ENCODE measurements at places on chromosomes 2 and 18.

GRCh38 chr2:225017713-225018112 is 24.6 kb downstream of the DOCK10 start:
- no peak for DNase-seq

- DNase-seq = no peak
Measured at GRCh38 chr2:189614585-189614984, 34.0 kb upstream of the SLC40A1 start.

GRCh38 chr2:215797676-215798075 is 215.7 kb downstream of the MREG start:
- no peak for DNase-seq

DNA sequence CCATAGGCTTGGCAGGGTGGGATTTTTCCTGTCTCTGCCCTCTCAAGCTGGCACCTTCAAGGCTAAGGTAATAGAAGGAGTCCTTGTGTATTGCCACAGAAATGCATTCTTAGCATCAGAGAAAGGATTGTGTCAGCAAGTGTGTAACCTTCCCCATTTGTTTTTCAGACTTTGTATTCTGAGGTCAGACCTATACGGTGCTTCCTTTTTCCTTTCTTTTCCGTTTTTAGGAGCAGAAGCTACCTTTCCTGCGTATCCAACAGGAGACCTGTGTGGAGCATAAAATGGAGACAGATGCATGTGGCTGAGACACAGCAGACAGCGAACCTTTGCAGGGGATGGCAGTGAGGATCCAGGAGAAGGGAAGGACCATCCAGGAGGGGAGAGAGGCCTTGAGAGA is 46.6 kb downstream of the ARL5A start:
- DNase-seq = no peak

DNA sequence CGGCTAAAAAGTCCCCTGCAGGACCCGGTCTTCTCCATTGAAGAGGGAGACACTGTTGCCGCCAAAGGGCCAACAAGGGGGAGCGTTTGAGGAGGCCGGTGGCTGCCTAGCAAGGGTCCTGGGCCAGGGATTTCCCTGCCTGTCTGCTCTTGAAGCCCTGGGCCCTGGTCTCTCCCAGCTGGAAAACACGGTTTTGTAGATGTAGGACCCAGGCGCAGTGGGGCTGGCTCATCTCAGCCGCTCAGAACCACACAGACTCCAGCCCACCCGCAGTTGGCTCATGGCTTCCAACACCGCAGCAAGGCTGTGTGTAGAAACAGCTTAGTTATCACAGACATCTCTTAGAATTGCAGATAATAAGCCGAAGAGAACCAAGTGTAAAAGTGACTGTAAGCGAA is 57.1 kb upstream of the TWIST2 start:
- DNase-seq = no peak

GRCh38 chr2:241844066-241844728 is 14.5 kb downstream of the PDCD1 start:
- DNase-seq = peak; percentile 79

GRCh38 chr2:12170121-12170520 is 423.7 kb downstream of the LPIN1 start:
- DNase-seq = no peak

DNA sequence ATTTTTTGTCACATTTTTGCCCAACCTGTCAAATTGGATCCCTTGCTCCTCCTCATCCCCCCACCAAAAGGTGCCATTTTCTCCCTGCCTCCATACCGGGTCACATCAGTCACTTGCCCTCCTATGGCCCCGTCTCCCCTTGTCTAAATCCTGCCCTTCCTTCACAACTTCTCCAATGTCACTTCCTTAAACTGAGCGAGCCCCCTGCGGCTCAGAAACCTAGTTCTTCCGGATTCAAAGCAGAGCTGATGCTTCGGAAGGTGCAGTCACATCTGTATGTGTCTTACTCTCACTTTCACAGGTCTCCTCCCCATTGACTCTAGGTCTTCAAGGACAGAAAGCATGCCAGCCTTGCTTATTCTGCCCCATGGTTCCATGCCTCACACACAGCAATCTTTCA is 22.1 kb downstream of the TNP1 start:
- no peak for DNase-seq

DNA sequence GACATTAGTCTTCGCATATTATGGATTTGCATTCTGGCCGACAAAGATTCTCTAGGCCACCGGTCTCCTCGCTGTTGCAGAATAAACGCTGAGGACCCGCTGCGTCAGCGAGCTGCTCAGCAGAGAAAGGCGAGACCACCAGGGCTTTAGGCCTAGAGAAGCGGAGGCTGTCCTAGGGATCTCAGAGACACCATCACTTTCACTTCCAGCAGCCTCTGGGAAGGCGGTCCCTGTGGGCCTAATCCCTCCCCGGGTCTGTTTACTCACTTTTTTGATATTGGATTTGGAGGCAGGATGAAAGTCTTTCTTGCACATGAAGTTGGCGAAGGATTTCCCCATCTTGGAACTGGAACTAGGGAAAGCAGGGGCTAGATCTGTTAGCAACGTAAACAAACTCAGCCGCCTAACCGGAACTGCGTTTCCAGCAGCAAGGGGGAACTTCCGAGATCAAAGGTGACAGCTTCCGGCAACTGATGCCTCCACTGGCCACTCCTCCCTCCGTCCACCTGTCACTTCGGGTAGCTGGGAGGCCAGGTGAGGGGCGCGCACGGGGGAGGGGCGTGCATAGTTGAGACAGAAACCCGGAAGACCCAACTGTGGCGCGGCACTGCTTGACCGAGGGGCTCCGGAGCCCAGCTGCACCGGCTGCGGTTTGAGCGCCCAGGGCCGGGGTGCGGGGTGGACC is at the start of gene SCRN3:
TSS of gene SCRN3 (plus strand) at position 447 of the 685 bp plus-strand sequence. CDS start 2,554 bp downstream, outside the sequence.
- DNase-seq = peak; percentile 86

DNA sequence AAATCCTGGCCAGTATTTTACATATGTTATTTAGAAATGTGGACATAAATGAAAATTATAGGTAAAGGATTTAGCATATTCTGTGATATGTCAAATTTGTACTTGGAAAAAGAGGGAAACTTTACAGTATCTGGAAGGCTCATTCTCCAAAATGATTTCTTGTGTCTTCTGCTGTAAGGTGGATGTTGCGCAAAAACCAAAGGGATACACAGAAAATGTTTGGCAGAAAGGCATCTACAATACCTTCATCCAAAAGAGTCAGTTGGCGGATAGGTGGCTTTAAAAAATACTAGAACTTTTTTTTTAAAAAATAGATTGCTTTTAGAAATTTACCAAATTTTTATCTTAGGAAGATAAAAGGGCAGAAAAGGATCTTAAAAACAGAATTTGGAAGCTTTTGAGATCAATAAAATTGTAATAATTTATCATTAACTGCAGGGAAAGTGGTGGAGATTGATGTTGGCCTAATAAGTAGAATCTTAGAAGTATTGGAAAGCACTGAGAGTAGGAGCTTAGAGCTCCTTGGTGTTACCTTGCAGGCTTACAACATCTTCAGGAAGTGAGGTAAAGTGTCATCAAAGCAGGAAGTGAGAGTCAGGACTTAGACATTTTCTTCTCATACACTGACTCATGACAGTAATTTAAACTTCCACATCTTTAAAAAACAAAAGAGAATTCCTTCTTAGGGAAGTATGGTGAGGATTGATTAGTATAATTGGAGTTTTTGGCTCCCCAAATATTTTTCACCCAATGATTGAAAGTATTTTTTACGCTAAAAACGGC is 2.1 kb downstream of the NABP1 start:
- DNase-seq = peak; percentile 75

- no peak for DNase-seq
Measured at GRCh38 chr2:151952691-151953456, 124.7 kb upstream of the ARL5A start.

- no peak for DNase-seq
Measured at GRCh38 chr2:73610111-73610510, 32.1 kb downstream of the NAT8 start.

GRCh38 chr2:130390460-130391057 is 34.7 kb downstream of the PTPN18 start:
- DNase-seq = no peak

DNA sequence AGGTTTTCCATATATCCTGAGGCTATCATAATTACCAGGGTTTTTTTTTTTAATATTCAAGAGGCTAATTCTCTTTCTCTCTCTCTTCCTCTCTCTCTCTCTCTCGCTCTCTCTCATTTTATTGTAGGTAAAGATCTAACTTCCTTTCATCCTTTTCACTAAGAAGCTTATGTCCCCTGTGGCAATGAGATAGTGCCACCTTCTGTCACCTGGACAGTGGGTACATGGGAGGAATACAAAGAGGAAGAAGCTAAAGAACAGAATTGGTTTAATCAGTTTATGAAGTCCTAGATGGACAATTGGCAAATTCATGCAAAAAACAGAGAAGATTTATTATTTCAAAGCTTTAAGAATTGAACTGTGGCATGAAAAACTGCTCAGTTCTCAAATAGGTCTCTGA is 1582.3 kb upstream of the TMEFF2 start:
- no peak for DNase-seq

- DNase-seq = no peak
Measured at GRCh38 chr2:217784996-217785543, 217.7 kb downstream of the TNS1 start.

DNA sequence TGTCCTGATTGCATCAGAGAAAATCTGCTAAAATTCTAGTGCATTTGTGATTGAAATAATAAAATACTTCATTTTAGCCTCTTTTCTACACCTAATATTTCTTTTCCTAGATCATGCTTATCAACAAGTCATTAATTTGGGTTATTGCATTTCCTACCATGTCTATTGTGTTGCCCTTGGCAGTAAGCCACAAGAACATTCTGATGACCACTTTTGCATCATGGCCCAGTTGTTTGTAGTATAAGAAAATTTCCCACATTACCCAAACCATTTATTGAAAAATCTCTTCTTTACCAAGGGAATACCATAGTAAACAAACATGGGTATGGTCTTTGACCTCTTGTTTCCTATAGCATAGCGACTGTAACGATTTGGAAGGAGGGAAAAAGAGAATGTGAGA is 76.3 kb downstream of the R3HDM1 start:
- DNase-seq = no peak

GRCh38 chr2:126943612-126944348 is 45.1 kb downstream of the TEX51 start:
- DNase-seq = no peak

DNA sequence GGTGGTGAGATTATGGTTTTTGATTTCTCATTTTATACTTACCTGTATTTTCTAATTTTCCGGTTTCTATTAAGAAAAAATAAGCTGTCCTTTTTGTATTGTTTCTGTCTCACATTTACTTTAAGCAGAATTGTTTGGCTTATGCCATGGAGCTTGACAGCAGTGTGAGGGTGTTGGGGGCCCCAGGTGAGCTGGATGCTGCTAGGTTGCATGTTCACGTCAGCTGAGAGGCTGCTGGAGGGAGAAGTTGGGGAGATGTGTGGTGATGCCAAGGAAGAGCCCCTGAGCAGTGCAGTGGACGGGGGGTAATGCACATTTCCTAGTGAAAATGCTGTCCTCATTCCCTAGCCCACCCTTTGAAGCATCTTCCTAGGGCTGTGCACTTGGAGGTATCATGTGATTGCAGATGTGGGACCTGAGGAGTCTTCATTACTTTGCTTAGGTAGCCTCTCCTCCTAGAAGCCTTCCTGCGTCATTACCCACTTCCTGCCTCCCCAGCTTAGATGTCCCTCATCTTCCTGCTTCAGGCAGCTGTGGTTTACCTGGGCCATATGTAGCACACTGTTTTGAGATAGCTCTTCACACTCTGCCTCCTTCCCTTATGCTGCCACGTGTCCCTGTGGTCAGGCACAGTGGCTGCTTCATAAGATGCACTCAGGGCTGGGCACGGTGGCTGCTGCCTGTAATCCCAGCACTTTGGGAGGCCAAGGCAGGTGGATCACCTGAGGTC is 16.2 kb downstream of the ATG16L1 start:
- peak; percentile 90 for DNase-seq

DNA sequence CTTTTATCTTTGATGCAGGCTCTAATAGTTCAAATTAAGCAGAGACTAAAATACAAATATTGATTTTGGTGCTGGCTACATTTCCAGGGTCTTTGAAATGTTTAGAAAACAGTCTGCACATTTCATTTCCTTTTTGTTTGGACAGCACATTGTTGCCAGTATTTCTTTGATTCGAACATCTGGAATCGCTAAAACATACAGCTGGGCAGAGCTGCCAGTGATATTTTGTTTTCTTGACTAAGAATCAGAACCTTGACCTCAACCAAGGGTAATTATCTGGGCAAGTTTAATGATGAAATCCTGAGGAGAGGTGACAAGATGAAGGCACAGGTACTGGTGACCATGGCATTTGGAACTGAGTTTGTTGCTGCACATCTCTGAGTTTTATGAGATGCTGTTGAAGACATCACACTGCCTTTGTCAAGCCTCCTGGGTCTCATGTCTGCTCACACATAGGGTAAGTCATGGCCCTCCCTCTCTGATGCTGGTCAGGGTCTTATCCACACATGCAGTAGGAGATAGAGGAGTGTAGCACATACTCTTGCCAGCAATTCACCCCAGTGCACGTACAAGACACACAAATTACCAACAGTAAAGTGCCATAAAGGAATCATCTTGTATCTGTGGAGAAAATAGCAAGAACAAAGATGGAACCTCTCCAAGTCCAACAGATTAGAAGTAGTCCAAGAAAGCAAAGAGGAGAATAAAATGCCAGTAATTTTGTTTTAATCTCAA is 391.9 kb downstream of the RND3 start:
- DNase-seq = no peak

GRCh38 chr18:76441002-76441667 is 53.9 kb downstream of the ZNF516 start:
- DNase-seq = no peak

GRCh38 chr2:37085731-37086147 is 1.4 kb downstream of the GPATCH11 start:
- DNase-seq = no peak

GRCh38 chr18:74558096-74558495 is 23.8 kb downstream of the CNDP1 start:
- DNase-seq = no peak

DNA sequence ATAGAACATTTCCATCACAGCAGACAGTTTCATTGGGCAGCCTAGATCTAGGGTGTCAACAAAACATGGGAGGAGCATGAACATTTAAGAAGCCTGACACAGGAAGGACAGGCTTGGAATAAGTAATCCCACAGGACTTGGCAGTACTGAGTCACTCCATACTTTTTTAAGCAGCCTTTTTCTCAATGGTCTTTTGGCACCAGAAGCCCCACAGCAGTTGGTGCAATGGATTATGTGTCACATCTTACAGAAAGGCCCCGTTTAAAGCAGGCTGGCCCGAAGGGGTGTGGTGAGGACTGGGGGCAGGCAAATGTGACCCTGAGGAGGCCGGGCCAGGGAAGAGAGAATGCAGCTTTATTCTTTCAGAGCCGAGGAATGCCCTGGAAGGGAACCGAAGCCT is 26.6 kb downstream of the SPTBN1 start:
- DNase-seq = no peak

GRCh38 chr2:213306316-213306942 is 22.2 kb downstream of the SPAG16 start:
- no peak for DNase-seq

DNA sequence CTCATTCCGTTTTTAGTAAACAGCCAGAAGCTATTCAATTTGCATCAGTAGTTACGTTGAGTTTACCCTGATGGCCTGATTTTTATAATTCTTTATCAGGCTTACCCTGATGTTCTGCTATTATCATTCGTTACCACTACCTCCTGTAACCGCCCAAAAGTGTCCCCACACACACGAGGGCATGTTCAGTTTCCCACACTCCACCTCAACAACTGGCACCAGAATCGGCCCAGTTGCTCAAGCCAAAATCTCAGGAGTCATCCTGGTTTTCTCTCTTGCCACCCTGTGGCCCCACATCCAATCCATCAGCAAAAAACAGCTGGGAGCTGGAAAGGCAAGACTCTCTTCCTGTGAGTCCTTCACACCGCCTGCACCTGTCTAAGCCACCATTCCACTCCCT is 102.9 kb upstream of the RAB6C start:
- DNase-seq = no peak
